Mucosa of gallbladder (tissue), 1 donor: ENCODE measurements at places on chromosomes 3 and 15. TPM values are rescaled to one million over a fixed set of nuclear protein-coding genes. Genes with fewer than 3 reads are reported as not detected.

GRCh38 chr3:65851827-65852226 is 186.9 kb downstream of the MAGI1 start:
- no peak for DNase-seq

DNA sequence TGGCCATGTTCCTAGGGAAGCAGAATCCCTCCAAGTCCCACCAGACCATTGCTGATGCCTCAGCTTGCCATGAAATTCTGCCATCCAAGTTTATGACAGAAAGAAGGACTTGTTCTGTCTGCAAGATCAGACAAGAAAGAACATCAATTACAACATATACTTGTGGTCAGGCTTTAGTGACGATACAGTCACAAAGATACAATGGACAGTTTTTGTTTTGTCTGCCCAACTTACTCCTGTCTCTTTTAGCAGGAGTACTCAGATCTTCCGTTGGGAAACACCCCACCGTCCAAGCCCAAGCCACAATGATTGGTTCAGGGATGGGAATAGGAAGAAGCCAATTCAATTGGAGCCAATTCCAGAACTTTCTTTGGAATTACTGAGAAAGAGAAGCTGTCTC is 15.7 kb downstream of the KLHL6 start:
- no peak for DNase-seq

TGM4 gene
- not detected for total RNA-seq

DNA sequence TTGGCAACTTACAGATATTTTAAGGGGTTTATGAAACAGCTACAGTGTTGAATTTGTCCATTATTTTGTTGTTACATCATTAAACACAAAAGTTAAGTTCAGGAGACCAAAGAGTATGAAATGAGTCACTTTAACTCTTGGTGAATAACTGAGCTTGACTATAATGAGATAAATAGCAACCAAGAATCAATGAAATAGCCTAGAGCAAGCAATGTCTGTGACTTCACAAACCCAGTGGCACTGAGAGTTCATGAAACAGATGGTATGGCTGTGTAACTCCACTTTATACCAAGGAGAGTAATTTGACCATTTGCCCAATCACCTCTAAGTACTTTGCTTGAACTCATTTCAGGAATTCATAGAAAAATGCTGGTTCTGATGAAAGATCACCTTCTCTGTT is 169.6 kb upstream of the GADL1 start:
- no peak for DNase-seq

SAMD7 gene
- not detected for total RNA-seq

TICRR gene
- 0.37 TPM for total RNA-seq

TJP1 gene
- 105 TPM for total RNA-seq
